ENCODE measurements at places on chromosomes 16 and 17. TPM values are rescaled to one million over a fixed set of nuclear protein-coding genes. Genes with fewer than 3 reads are reported as not detected.

The DNAI2 gene
- total RNA-seq: not detected

- no peak for DNase-seq
Observed at GRCh38 chr16:59116744-59117143, 382.6 kb upstream of the GOT2 start.

The SMTNL2 gene
- 1.6 TPM for total RNA-seq

The KRTAP4-1 gene
- not detected for total RNA-seq

The KCNAB3 gene
- total RNA-seq: 1.2 TPM

DNA sequence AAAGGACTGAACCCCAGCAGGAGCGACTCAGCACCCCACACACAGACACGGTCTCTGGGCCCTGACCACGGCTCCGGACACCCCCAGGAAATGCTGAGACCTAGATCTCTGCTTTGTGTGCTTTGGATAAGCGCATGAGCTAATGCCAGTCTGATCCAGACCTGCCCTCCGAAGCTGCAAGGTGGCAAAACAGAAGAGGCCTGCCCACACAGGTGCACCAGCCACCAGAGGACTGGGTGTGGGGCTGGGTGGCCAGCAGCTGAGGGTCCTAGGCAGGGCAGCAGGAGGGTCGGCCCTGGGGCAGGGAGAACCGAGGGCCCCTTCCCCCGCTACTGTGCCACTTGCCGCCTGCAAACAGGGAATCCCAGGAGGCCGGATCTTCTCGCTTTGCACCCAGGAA is 30.7 kb upstream of the EIF1 start:
- no peak for DNase-seq

GRCh38 chr16:86261379-86261778 is 248.9 kb upstream of the FOXF1 start:
- DNase-seq: no peak

The PPP1R27 gene
- total RNA-seq: not detected

The LDHD gene
- total RNA-seq: 12.1 TPM

The SLC16A5 gene
- total RNA-seq: 10.5 TPM

DNA sequence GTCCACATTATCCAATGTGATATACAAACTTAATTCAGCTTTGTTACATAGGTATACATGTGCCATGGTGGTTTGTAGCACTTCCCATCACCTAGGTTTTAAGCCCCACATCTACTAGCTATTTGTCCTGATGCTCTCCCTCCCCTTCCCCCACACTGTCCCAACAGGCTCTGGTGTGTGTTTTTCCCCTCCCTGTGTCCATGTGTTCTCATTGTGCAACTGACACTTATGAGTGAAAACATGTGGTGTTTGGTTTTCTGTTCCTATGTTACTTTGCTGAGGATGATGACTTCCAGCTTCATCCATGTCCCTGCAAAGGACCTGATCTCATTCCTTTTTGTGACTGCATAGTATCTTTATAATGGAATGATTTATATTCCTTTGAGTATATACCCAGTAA is 196.7 kb downstream of the CDH11 start:
- no peak for DNase-seq

GRCh38 chr17:74408262-74408661 is 23.6 kb upstream of the GPRC5C start:
- DNase-seq: no peak

All from sciatic nerve (tissue), 2 donors.